ENCODE measurements at places on chromosomes 2 and 18. TPM values are rescaled to one million over a fixed set of nuclear protein-coding genes. Genes with fewer than 3 reads are reported as not detected.
A peak's percentile ranks its signal among the peaks of the same experiment; 100 is the strongest.

SPTBN1 gene
- total RNA-seq: 139 TPM

ERICH2 gene
- total RNA-seq: not detected

DNA sequence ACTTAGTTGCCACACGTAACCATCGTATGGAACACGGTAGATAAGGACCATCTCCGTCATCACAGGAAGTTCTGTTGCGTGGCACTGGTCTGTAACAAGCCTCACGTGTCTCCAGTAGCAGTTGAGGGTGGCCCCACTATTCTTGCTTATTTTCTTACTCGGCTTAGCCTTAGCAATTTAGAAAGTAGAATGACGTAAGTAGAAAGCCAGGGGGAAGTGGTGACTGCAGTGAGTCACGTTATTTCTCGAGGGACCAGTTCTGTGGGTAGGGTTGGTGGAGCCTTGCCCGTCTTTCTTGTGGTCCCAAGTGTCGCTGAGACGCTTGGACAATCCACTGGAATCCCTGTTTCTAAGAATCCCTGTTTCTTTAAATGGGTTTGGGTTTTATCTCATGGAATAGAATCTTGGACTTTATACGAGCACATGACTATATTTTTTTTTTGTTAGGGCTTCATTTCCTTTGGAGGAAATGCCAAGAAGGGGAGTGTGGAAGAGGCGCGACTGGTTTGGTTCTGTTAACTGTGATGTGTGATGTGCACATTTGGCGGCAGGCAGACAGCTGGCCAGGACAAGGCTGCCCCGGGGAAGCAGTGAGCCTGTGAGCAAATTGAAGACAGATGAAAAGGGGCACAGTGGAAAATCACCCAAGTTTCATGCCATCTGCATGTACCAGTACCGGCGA lies 96.2 kb downstream of the CABLES1 start:
- DNase-seq: no peak

DNA sequence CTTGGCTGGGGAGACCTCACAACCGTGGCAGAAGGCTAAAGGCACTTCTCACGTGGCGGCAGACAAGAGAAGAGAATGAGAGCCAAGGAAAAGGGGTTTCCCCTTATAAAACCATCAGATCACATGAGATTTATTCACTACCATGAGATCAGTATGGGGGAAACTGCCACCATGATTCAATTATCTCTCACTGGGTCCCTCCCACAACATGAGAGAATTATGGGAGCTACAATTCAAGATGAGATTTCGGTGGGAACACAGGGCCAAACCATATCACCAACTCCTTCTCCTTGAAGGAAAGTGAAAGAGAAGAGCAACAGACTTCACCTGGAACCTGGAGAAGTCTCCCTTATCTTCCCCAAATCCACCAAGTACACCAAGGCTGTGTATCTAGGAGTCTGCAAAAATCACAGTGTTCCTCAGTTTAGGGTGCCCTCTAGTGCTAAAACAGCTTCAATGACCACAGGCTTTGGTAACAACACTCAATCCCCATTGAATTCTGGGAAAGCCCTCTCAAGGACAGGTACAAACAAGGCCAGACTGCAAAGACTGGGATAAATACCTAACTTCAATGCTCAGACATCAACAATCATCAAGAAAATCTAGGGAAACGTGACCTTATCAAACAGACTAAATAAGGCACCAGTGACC lies 148.8 kb upstream of the SRD5A2 start:
- peak; percentile 60 for DNase-seq
